Renal cortical epithelial cell (primary cell): ENCODE measurements at places on chromosomes 3 and 15.
A peak's percentile ranks its signal among the peaks of the same experiment; 100 is the strongest.

GRCh38 chr15:73318463-73319351, 50.1 kb downstream of the HCN4 start:
- DNase-seq: no peak

- DNase-seq: no peak
Observed at GRCh38 chr3:58068122-58068809, 60.0 kb downstream of the FLNB start.

DNA sequence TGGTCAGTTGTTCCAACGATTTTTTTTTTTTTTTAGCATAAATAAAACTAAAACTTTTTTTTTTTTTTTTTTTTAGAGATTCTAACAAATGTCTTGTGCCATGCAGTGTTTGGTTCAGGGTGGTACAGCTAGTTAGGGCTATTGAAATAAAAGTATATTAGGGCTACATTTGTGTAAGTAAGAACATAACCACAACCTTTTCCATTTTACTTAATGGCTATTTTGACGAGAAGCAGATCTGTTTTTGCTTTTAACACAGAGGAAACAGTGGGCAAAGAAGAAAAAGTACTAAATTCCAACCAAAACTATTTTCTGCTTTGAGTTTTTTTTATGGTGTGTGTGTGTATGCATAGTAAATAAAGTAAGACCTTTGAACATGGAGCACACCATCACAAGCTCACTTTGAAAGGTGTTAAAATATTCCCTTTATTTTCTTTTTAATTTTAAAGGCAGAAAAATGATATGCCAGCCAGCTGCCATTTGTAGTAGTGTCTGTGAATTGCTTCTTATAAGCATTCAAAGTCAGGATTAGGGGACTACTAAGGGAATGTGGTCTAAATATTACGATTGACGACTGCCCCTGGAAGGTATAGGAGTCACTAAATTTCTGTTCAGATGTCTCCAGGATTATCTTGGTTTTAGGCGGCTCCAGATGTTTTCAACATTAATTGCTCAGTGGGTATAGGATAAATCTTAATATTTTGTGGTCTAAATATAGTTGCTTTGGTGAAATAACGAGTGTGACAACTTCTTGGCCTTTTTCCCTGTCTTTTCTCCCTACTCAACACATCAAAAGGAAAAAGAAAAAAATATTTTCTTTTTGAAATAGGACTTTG, 3.1 kb downstream of the RARB start:
- no peak for DNase-seq

DNA sequence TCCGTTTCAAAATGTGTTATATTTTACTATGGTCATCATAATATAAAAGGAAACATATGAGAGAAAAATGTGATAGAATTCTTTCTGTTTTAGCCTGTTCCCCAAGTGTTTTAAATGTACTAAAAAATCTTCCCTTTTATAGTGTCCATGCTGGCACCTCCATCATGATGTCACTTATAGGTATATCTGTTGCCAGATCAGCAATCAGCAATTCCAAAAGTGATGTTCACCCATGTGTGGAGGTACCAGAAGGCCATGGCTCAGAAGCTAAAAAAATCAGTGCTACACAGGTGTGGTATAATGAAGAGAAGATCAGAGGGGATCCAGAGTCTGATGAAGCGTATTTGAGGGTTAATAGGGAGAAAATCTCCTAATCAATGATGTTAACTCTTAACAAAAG, 1.1 kb upstream of the GPR15 start:
- DNase-seq: no peak

GRCh38 chr3:128999102-128999501, 2.0 kb upstream of the EFCC1 start:
- no peak for DNase-seq

DNA sequence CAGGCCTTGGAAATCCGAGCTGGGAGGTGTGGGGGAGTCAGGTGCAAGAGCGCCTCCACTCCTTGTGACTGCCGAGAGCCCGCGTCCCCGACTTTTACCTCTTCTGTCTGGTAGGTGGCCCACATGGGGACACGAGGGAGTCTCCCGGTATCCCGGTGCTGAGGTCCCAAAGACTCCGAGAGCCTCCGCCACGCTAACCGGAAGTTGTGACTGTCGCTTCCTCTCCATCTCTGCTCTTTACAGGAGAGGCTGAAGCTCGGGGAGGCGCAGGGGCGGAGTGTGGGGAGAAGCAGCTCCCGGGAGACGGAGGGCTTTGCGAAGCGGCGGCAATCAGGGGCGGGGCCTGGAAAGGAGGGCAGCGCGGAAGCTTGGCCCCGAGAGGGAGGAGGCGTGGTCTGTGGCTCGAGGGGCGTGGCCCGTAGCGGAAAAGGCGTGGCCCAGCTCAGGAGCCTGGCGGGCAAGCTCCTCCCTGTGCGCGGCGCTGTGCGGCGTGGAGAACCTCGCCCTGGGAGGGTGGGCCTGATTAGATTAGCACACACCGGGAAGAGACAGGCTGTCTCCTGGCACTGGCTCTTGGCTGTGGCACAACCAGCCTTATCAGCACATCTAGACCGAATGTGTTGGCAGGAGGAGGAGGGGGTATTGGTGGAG, 143.9 kb downstream of the GABRB3 start:
- DNase-seq: peak; percentile 44

DNA sequence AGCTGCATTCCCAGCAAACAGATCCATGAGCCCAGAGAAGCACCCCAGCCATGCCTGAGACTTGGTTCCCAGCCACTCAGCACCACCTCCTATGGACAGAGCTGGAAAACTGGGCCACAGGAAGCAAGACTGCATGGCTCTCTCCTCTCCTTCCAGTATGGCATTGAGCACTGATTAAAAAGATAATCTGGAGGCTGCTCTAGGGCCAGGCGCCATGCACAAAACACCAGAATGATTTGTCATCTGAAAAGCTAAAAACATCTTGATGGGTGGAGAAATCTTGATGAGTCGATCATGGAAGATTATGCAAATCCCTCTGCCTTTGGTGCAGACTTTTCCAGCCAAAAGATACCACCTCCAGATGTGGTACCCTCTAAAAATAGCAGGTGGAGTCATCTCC, 62.7 kb upstream of the MRPS22 start:
- no peak for DNase-seq

DNA sequence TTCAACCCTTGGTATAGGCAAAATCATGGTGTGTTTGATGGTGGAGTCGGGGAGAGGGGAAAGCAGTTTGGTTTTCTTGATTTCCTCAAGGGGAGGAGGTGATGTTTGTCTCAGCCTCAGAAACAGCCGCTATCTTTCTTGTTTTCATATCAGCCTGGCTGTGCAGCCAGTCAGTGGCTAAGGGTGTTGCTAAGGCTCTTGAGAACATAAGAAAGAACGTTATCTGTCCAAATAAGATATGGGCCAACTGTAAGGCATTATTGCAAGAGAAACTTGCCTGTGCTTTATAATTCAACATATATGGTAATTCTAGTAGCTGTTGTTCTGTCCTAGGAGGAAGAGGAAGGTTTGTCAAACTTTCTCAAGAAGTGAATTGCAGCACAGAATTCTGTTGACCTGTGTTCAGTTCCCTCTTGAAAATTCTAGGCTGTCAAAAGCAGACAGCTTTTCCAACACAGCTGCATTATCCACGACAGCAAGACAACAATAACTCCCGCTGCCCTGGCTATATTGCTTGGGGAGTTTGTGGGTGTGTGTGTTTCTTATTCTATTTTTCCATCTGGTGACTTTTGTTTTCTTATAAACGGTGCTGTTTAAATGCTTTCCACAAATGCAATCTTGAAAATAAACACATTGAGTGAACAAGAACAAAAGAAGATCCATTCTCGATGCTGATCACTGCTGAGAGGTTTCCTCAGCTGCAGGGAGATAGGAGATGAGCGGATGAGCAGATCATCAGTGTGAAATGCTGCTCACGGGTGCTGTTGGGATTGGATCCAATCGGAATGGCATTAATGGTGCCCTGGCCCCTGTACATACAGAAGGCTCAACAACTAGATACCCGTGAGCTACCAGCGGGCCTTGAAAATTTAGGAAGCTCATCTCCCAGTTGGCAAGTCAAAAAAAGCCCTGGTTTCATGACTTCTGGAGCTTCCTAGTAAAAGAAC, 90.8 kb upstream of the TNFAIP8L3 start:
- DNase-seq: no peak

DNA sequence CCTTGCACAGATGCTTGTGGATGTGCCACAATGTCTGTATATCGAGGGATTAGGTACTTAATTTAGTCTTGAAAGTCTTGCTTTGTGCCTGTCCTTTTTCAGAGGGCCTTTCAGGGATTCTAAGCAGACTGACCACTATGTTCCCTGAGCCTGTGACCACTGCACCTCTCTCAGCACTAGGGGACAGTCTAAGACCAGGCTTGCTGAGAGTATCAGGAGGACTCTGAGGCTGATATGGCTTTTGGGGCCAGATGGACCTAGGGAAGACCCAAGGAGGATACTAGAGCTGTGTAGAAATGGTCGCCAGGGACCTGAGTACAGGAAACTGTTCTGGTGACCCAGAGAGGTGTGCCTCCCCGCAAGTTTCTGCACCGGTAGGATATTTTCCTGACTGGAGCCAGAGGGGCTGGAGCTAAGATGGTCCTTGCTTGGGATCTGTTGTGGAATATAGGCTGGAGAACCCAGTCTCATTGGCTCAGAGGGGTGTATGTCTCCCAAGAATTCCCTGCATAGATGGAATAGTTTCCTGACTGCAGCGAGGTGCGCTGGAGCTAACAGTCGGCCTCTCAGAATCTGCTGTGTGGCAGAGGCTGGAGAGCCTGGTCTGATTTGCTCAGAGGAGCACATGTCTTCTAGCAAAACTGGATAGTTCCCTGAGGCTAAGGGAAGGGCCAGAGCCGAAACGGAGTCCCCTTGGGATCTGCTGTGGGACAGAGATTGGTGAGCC, 213.2 kb upstream of the DCBLD2 start:
- DNase-seq: no peak

GRCh38 chr15:85925649-85926237, 131.0 kb upstream of the KLHL25 start:
- DNase-seq: no peak

GRCh38 chr3:97579365-97579764, 185.2 kb upstream of the ARL6 start:
- DNase-seq: peak; percentile 98

DNA sequence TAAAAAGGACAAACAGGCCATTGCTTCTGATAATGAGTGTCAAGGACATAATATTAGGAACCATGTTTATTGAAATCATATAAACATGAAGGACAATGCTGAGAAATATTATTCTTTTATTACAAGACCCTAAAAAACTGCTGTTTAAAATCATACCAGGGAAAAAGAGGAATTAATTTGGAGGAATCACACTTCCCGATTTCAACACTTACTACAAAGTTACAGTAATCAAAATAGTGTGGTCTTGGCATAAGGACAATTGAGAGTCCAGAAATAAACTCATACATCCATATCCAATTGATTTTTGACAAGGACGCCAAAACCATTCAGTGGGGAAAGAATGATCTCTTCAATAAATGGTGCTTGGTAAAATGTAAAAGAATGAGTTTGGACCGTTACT, 13.0 kb downstream of the CYP1A1 start:
- DNase-seq: no peak

GRCh38 chr3:30492322-30493192, 113.8 kb upstream of the TGFBR2 start:
- no peak for DNase-seq

GRCh38 chr3:117600666-117601065, 891.1 kb downstream of the TUSC7 start:
- DNase-seq: no peak

GRCh38 chr15:33722005-33722672, 246.2 kb upstream of the CHRM5 start:
- peak; percentile 98 for DNase-seq

DNA sequence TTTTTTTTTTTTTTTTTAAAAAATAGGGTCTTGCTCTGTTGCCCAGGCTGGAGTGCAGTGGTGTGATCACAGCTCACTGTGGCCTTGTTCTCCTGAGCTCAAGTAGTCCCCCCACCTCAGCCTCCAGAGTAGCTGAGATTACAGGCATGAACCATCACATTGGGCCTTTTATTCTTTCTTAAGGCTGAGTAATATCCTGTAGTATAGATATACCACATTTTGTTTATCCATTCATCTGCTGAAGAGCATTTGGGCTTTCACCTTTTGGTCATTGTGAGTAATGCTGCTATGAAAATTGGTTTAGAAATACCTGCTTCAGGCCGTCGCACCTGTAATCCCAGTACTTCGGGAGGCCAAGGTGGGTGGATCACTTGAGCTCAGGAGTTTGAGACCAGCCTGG, 42.6 kb downstream of the PAQR5 start:
- DNase-seq: no peak

- no peak for DNase-seq
Observed at GRCh38 chr3:149608987-149609386, 48.8 kb downstream of the WWTR1 start.

- DNase-seq: peak; percentile 44
Observed at GRCh38 chr15:94670438-94671034, 439.2 kb downstream of the MCTP2 start.

DNA sequence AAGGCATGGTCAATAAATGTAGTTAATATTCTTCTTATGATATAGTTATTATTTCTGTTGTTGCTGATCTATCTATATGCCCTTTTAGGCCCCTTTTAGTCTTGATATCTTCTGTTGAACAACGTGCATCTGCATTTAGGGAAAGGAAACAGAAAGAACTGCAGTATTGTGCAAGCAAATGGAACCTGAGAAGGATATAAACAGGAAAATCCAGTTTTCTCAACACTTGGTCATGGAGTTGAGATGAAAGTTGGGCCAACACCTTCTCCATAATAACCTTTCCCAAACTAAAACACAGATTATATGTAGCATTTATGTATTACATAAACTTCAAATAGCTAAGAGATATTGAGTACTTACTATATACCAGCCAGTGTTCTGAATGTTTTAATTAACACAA, 179.7 kb downstream of the ADAMTS9 start:
- no peak for DNase-seq

- DNase-seq: no peak
Observed at GRCh38 chr3:128485282-128486204, 7.5 kb downstream of the GATA2 start.

DNA sequence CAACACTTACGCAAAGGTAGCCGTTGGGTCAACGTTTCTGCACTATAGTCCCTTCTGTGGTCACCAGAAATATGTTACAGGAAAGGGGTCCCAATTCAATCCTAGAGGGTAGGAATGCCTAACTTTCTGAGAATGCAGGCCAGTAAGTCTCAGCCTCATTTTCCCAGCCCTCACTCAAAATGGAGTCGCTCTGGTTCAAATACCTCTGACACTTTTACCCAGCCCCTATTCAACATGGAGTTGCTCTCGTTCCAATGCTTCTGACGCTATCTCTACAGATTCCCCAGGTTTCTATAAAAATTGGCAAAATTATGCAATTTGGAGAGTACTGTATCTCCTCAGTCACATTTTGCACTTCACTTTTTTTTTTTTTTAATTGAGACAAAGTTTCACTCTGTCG, 39.7 kb downstream of the ZNF445 start:
- DNase-seq: no peak

DNA sequence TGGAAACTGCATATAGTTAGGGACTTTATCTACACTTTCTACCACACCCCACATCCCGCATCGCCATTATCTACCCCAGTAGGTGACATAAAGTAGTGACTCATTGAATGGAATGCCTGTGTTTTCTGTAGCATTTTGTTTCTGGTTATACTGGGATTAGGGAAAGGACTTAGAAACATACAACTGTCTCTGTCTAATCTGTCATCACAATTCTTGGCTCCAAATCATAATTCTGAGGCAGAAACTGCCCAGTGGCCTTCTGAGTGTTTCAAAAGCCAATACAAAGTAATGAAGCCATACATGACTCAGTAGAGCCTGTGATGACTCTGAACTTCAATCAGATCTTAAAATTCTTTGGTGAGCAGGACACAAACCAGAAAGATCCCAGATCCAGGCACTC, 115.7 kb upstream of the CHRM5 start:
- DNase-seq: no peak
